ENCODE measurements at places on chromosomes 2 and 18.

- no peak for DNase-seq
These were observed 9.0 kb upstream of the FABP1 start for GRCh38 chr2:88136817-88137216.

- DNase-seq: no peak
These were observed 17.3 kb upstream of the B3GNT7 start for GRCh38 chr2:231378026-231378722.

DNA sequence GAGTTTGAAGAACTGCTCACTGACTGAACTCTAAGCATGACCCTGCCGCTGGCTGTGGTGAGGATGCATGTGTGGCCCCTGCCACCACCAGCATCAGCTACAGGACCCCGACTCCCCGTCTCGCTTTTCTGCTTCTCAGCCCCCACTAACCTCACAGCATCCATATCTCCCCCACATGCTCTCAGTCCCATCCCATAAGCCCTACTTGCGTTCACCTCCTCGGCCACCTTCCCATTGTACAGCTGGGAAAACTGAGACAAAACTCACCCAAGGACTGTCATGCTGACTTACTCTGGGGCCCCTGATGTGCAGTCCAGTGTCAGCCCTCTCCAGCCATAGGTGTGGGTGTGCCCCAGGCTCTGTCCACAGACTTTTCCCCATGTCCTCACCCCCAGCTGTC lies 104.2 kb upstream of the SH3BP4 start:
- no peak for DNase-seq

DNA sequence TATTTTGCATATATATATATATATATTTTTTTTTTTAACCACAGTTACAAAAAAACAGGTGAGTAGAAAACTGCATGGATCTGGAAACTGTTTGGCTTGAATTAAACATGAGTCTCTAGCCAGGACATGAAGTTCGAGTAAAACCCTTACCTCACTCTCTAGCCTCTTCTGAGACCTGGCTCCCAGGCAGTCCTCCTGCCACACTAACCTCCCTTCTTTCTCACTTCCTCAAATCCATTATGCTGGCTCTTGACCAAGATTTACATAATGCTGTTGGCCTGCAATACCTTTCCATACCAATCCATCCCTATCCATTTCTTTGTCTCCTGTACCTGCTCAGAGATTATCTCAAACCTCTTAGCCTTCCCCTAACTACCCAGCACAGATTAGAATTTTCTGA lies 34.0 kb downstream of the PIGN start:
- no peak for DNase-seq

DNA sequence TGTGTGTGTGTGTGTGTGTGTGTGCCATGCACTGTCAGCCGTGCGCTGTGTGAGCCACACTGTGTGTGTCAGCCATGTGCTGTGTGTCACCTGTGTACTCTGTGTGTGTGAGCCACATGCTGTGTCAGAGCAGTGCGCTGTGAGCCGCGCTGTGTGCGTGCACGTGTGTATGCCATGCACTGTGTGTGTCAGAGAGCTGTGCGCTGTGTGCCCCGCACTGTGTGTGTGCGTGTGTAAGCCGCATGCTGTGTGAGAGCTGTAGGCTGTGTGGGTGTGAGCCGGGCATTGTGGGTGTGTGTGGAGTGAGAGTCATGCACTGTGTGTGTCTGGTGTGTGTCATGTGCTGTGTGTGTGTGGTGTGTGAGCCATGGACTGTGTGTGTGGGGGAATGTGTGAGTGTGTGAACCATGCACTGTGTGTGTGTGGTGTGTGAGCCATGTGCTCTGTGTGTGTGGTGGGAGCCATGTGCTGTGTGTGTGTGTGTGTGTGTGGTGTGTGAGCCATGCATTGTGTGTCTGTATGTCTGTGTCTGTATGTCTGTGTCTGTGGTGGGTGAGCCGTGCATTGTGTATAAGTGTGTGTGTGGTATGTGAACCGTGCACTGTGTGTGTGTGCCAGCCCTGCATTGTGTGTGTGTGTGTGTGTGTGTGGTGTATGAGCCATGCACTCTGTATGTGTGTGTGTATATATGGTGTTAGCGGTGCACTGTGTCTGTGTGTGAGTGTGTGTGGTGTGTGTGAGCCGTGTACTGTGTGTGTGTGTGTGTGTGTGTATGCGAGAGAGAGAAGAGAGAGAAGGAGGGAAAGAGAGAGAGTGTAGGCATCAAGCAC lies 106.4 kb upstream of the TPO start:
- DNase-seq: no peak

GRCh38 chr2:73897240-73897583 lies 4.4 kb downstream of the ACTG2 start:
- no peak for DNase-seq

- DNase-seq: no peak
These were observed 70.6 kb upstream of the PHLPP1 start for GRCh38 chr18:62644773-62645172.

GRCh38 chr2:222907790-222908441 lies 47.1 kb downstream of the ACSL3 start:
- peak; percentile 84 for DNase-seq

GRCh38 chr18:63141778-63142176 lies 177.8 kb downstream of the BCL2 start:
- DNase-seq: no peak

DNA sequence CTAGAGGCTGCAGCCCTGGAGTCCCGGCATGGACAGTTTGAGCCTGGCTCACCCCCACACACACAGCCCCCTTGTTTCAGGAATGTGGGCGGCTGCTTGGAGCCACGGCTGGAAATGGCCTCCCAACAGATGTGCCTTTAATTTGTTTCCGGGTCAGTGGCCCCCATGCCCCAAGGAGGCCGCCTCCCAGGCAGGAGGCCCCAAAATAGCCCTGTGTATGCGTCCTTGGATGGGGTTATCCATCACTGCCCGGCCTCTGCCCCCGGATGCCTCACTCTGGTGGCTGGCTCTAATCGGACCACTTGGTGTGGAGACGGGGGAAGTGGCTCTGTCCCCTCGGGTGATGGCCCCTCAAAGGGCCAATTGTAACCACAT lies 151.9 kb upstream of the MYCN start:
- DNase-seq: no peak

Measured in fibroblast of lung (primary cell).